Glutamatergic neuron (in vitro differentiated cells): ENCODE measurements at places on chromosomes 4 and X. TPM values are rescaled to one million over a fixed set of nuclear protein-coding genes. Genes with fewer than 3 reads are reported as not detected.
A peak's percentile ranks its signal among the peaks of the same experiment; 100 is the strongest.

DNA sequence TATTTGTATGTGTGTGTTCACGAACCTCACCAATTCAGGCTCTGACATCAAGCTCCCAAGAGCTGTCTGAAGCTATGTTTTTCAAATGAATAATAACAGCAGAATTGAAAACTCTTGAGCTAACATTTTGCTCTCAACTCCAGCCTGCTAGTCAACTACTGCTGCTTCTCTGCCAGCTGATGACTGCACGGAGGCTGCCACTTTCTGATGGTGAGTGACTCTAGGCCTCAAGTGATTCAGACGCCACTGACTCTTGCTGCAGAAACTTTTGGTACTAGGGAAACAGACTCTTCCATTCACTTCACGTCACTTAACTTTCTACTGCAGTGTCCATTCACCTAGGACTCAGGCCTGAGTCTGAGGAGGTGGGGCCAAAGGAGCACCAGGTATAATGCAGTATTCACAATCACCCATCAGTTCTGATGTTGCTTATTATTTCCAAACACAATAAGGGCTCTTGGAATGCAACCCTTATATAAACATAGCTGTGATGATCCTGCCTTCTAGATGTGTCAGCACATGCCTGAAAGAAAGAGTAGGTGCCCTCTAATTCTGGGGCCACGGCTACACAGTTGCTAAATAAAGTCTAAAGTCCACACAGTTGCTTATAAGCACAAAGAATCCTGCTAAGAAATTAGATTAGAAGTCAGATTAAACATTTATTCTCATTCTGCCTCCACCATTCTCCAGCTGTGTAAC, 16.0 kb downstream of the PRDM8 start:
- DNase-seq, result no peak

DNA sequence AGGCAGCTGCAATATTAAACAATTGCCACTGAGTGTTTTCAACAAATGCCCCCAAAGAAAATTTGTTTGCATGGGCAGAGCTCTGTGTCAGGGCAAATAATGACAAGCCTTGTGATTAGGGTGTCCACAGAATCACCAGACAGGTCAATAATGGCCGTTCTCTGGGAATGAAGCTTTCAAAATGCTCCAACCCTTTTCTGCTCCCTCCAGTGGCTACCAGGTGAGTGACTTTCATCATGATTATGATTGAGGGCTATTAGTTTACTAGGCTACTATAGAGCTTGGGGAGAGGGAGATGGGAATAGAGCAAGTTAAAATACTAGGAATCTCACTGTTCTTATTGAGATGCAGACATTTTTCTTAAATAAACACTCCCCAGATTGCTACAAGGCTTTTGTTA, 23.5 kb downstream of the IRS4 start:
- DNase-seq, result no peak

UGT2B17 gene
- not detected for total RNA-seq

SFRP2 gene
- 0.54 TPM for total RNA-seq

HS6ST2 gene
- 2.9 TPM for total RNA-seq

- peak; percentile 57 for DNase-seq
Observed at GRCh38 chrX:107701493-107702121, 73.3 kb downstream of the PRPS1 start.

TEX13B gene
- not detected for total RNA-seq

DNA sequence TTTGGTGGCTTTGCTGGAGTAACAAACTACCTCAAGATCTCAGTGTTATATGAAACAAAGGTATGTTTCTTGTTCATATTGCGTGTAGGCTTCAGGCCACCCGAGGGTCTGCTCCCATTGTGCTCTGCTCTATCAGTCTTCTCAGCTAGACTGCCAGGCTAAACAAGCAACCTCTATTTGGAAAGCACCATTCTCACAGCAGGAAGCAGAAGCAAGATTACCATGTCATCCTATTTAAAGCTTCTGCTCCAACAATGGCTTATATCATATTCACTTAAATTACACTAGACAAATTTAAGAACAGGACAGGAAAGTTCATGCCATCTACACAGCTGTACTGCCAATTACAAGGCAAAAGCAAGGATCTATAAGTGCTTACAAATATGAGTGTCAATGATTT, 385.8 kb downstream of the PPARGC1A start:
- no peak for DNase-seq

DNA sequence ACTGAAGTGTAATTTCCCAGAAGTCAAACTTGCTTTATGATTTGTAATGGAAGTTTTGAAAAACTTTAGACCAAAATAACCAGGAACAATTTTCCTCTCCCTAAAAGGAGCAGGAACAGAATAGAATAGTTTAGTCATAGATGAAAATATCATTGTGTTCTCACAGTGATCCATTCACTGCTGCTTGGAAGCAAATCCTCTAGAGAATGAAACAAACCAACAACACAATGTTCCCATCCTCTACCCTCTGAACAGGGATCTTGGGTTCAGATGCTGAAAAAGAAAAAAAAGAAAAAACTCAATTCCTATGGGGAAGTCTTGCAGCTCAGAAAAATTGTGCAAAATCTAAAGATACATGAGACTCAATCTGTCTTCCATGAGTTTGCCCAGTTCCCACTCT, 12.2 kb downstream of the DSPP start:
- DNase-seq, result no peak
